Fibroblast of skin of scalp (primary cell): ENCODE measurements at places on chromosomes 3 and 15.
A peak's percentile ranks its signal among the peaks of the same experiment; 100 is the strongest.

- no peak for DNase-seq
Observed at GRCh38 chr3:185976100-185976499, 38.3 kb upstream of the TRA2B start.

DNA sequence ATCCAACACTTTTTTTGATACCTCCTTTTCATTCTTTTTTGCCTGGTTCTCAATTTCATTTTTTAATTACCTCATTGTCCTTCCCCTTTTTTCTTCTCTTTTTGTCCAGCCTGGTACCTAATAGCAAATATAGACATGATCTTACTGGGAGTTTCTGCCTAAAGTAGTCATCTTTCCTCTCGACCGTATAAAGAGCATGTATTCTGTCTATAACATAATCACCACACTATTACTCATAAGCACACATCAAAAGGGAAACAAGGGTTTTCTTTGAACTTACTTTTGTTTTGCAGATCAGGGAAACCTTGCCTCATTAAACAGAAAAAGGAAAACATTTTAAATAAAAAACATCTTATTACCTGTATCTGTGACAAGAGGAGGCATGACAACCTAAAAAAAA is 33.0 kb downstream of the FAM98B start:
- DNase-seq: peak; percentile 19

DNA sequence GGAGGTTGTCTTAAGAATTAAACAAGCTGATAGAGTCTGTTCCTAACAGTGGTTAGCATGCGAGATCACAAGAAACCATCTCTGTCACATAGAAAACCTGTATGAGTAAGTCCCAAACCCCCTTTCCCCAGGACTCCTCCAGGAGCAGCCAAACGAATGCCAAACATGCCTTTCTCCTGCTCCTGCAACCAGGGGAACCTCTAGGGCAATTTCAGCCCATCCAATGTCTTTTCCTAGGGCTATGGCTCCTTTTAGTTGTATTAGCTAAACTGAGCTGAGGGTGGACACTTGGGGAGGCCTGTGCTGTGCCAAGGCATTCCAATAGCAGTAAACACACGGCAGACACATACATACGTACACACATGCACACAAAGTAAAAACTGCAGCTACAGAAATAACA is 36.5 kb upstream of the TIMP4 start:
- DNase-seq: peak; percentile 30

- DNase-seq: no peak
Observed at GRCh38 chr3:109413049-109413448, 75.7 kb upstream of the DPPA4 start.

- DNase-seq: peak; percentile 54
Observed at GRCh38 chr3:12170207-12170606, 11.5 kb upstream of the TIMP4 start.

DNA sequence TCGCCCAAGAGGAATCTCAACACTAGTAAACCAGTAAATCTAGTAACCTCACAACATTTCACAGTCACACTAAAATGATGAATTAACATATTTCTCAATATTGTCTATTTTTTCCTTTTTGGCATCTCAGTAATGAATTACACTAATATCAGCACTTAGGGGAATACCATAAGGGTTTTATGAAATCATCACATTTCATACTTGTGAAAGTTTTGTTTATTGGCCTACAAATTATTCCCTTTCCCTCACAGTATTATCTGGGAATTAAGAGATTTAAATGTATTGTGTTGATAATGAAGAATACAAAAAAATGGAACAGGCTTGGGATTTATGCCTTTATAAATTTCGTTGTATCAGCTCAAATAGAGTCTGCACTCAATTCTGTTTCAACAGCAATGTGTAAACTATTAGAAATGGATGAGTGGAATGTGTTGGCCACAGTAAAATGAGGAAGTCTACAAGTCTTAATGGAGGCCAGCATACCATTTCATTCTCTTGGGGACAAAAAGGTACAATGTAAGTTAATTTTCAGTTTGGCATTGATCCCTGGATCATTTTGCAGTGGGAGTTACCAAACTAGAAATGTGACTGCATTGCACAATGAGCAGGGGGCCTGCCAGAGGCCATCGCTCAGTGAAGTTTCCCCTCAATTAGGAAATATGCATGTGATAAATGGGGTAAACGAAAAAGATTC is 195.4 kb downstream of the FMN1 start:
- peak; percentile 52 for DNase-seq

DNA sequence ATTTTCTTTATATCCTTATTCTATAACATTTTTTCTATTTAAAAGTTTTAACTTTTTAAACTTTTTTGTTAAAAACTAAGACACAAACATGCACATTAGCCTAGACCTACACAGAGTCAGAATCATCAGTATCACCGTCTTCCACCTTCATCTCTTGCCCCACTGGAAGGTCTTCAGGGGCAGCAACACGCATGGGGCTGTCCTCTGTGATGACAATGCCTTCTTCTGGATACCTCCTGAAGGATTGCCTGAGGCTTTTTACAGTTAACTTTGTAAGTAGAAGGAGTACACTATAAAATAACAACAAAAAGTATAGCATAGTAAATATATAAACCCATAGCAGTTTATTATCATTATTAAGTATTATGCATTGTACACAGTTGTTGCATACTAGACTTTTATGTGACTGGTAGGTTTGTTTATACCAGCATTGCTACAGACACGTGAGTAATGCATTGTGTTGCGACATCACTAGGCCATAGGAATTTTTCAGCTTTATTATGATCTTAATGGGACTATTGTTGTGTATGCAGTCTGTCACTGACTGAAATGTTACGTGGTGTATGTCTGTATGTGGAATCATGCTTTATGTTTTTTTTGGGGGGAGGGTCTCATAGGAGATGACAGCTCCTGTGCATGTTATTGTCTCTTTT is 18.2 kb downstream of the ATP1B3 start:
- peak; percentile 73 for DNase-seq

- no peak for DNase-seq
Observed at GRCh38 chr3:52364322-52365035, 48.4 kb downstream of the DNAH1 start.

GRCh38 chr3:175818811-175819464 is 959.8 kb downstream of the NAALADL2 start:
- DNase-seq: no peak
